ENCODE measurements at places on chromosomes 5 and 9.
A peak's percentile ranks its signal among the peaks of the same experiment; 100 is the strongest.

- no peak for DNase-seq
Measured at GRCh38 chr5:116281309-116281708, 196.5 kb downstream of the COMMD10 start.

- DNase-seq = no peak
Measured at GRCh38 chr9:111937301-111937700, 40.7 kb downstream of the UGCG start.

GRCh38 chr9:129235931-129236331 is 57.9 kb upstream of the IER5L start:
- DNase-seq = peak; percentile 17

DNA sequence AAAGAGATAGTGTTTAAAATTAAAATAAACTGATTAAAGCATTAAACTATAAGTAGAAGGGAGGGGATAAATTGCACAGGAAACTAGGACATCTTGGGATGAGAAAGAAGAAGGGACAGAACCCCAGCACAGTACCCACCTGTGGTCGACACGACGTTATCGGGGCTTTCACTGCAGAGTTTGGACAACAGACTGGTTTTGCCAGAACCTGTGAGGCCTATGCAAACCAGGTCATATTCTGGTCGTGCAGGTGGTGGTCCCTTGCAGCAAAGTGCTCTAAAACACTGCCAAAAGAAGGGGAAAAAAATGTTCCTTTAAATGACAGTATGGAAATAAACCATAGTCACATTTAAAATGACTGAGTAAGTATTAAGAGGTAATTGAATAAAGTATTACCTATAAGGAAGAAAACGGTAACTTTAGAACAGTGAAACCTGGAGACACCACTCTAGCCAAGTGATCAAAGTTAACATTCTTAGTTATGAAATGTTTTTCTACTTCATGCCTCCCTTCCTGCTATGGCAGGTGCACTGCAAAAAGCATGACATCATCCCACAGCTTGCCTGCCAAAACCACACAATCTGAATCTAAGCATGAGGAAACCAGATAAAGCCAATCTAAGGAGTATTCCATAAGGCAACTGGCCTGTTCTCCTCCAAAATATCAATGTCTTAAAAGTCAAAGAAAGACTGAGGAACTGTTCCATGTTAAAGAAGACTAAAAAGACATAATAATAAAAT is 138.6 kb downstream of the ARL15 start:
- DNase-seq = no peak

DNA sequence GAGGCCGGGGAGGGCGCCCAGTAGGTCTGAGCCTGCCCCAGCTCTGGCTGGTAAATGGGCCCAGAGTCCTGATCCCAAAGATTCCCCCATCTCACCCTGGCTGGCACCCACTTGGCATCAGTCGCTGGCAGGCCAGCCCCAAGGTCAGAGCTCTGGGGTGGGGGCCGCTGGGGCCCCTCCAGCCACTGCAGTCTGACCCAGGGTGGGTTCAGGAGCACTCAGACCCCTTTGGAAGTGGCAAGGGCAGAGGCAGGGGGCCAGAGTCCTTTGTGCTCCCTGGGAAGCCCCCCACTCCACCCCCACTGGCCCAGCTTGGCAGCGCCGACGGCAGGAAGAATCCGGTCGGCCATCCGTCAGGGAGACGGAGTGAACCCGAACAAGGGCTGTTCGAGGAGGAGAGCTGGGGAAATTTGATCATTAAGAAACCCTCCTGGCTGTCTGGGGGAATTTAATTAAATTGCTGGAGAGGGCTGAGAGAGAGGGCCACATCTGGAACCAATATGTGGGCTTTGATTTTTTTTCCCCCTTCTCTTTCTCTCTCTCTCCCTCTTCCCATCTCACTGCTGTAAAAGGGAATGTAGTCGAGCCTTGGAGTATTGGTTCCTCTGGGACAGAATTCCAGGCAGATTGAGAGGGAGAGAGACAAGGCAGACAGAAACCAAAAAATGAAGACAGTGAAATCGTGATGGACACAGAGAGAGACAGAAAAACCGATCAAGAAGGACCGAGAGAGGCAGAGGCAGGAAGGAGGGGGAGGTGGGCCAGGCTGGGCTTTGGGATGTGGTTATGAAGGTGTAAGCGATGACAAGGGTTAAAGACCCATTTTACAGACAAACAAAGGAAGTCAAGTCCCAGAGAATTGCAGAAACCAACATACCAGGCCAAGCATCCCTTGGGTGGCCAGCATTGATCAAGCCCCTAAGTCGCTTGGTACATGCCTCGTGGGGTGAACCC is 8.1 kb upstream of the ASB6 start:
- no peak for DNase-seq

- DNase-seq = no peak
Measured at GRCh38 chr5:18944771-18945170, 1043.2 kb downstream of the CDH18 start.

- DNase-seq = no peak
Measured at GRCh38 chr9:131423171-131423581, 29.3 kb downstream of the PRRC2B start.

GRCh38 chr5:139392324-139392677 is 2.6 kb upstream of the MZB1 start:
- DNase-seq = no peak

DNA sequence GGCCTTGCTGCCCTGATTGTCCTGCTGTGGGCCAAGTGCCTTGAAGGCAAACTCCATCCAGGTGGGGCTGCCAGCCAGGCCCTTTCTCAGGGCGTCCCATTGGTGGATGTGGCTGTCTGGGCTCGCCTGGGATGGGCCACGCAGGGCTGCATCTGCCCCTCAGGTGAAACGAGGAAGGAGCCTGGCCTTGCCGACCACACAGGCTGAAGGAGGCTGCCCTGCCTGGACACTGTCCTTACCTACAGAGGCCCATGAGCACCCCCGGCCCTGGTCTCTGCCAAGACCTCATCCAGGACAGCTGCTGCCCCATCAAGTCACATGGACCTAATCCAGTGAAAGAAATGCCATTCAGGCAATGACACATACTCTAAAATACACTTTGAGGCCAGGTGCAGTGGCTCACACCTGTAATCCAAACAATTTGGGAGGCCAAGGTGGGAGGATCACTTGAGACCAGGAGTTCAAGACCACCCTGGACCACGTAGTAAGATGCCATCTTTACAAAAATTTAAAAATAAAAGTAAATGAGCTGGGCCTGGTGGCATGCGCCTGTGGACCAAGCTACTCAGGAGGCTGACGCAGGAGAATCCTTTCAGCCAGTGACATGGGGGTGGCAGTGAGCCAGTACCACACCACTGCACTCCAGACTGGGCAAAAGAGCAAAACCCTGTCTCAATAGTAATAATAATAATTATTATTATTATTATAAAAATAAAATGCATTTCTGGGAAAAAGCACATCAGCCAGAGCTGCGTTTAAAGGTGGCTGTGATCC is 33.9 kb downstream of the PNPLA7 start:
- no peak for DNase-seq

GRCh38 chr5:113035096-113035495 is 58.5 kb downstream of the DCP2 start:
- DNase-seq = no peak

DNA sequence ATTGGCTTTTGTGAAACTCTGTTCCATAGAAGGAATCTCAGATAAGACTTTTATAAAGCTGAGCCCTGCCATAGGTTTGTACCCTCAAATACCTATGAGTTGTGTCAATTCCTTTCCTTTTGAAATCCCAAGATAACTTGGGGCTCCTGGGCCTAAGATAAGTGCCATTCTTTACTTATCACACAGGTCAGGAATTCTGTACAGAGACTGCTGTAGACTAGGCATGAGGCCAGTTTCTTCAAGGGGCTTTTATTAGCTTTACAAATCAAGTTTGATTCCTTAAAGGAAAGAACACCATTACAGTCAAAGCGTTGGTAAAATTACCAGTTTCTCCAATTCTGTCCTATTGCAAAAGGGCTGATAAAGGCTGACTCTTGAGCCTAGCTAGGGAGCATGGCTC is 39.2 kb downstream of the SHC3 start:
- DNase-seq = no peak

GRCh38 chr5:135141303-135142268 is 107.6 kb upstream of the PITX1 start:
- no peak for DNase-seq

DNA sequence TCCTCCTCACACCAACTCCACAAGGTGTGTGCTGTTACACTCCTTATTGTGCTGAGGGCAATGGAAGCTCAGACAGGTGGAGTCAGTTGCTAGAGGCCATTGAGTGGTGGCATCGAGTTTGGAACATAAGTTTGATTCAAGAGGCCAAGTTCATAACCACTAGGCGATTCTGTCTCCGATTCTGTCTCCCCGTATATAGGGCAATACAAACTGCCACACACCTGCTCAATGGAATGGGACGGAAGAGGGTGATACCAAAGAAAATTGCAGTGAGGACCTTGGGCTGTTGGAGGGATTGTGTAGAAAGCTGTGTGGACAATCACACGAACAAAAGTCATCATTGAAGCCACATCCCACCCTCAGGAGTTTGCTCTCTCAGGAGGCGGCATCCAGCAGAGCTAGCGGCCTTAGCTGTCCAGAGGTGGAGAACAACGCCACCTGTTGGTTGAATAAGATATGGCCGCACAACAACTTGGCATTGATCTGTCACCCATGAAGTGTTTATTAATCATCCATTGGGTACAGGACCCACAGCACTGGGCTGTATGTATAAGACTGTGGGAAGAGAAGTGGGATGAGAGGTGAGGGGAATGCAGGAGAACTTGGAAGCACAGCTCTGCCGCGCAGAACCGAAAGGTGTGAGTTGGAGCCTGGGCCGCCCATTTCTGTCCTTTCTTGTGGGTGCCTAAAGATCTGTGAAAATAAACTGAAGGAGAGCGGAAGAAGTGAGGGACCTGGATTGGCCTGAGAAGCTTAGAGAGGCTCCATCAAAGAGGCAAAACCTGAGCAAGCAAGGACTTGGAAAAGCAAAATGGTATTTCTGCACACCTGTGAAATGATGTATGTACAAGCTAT is 16.1 kb upstream of the NEUROG1 start:
- peak; percentile 28 for DNase-seq

DNA sequence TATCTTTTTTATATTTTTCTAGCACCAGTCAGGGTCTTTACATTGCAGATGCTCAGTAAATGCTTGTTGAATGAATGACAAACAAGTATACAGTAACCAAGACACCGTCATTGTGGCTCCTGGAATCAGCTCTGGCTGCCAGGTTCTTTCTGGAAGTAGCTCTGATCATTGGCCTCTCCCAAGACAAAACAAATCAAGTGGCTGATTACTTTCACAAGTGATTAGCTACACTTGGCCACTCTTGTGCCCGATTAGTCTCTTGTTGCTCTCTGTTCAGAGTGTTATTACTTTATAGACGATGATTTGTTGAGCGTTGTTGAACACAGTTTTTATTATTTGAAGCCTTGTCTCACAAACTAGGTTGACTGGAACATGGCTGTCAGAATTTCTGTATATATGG is 119.6 kb upstream of the TLX3 start:
- DNase-seq = no peak

DNA sequence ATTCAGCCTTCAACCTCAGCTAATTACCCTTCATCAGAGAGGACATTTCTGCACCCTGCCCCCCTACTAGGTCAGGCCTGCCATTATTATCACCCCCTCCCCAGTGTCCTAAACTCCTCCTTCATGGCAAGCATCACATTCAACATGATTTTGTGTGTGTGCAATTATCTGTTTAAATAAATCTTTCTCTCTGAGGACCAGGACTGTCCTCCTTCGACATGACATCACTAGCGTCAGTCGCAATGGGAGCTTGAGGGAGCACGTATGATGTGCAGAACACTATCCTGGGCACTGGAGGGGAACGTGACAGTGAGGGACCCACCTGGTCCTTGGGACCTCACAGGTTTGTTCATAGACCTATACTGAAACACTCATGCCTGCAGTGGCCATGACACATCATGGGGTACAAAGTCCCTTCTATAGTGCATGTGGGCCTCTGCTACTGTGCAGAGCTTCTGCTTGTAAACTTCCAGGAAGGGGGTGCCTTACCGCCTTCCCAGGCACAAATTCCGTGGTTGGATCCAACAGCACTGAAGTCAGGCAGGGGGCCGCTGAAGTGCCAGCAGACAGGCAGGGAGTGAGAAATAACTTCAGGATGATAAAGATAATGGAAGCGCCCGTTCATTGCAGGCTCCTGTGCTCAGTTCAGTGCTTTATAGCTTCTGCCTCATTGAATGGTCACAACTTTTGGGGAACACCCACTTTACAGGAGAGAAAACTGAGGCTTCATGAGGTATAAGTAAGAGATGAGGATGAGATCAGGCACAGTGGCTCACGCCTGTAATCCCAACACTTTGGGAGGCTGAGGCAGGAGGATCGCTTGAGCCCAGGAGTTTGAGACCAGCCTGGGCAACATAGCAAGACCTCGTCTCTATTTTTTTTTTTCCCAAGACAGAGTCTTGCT is 36.0 kb upstream of the STXBP1 start:
- DNase-seq = no peak

GRCh38 chr5:150058480-150059126 is 27.8 kb downstream of the CSF1R start:
- DNase-seq = no peak

- DNase-seq = no peak
Measured at GRCh38 chr9:130119519-130120298, 52.5 kb upstream of the NCS1 start.

DNA sequence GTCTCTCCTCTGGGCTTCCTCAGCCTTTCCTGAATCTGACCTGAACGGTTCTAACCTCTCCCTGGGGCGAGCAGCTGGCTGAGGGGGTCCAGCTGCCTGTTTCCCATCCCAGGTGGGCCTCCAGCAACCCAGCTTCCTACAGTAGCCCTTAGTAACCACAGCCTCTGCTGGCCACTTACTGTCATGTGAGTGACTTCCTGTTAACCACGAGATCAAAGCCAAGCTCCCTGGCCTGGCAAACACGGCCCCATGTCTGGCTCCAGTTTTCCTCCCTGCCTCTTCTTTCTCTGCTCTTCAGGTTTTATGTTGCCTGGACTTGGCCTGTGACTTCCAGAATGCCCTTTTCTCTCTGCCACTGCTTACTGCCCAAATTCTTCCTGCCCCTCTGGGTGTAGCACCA is 47.2 kb upstream of the DAB2IP start:
- no peak for DNase-seq

DNA sequence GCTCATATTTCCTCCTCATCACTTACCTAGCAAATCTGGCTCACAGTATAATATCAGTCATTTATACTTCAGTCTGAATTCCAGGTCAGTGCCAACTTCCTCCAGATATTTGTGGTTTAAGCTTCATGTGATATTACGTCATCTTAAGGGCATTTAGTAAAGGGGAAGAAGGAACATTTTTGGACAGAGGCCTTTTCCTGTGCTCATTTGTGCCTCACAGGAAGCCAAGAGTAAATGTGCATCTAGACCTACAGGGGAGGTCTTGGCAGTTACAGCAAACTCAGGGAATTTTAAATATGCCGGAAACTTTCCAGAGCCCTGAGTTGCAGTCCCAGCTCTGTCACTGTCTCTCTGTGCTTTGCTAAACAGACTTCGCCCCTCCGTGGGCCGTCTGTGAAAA is 12.3 kb upstream of the KCNIP1 start:
- DNase-seq = no peak

GRCh38 chr5:168359820-168360460 is 68.5 kb downstream of the WWC1 start:
- DNase-seq = no peak

DNA sequence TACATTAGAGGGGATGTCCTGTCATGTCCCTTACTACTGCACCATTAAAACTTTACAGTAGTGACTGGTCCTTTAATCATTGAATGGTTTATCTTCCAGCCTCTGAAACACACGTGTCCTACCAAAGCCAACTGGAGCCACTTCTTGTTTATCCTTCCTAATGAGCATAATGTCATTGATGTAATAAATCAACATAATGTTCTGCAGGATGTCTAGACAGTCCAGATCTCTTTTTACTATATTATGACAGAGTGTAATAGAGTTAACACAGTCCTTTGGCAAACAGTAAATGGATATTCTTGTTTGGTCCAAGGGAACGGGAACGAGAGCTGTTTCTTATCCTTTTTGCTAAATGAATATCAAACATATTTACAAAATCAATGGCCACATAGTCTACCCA is 88.1 kb upstream of the PTPRD start:
- DNase-seq = no peak
